ENCODE measurements at places on chromosomes 6 and 20.

- DNase-seq = no peak
These were observed 95.8 kb downstream of the CCDC170 start for GRCh38 chr6:151589667-151590066.

DNA sequence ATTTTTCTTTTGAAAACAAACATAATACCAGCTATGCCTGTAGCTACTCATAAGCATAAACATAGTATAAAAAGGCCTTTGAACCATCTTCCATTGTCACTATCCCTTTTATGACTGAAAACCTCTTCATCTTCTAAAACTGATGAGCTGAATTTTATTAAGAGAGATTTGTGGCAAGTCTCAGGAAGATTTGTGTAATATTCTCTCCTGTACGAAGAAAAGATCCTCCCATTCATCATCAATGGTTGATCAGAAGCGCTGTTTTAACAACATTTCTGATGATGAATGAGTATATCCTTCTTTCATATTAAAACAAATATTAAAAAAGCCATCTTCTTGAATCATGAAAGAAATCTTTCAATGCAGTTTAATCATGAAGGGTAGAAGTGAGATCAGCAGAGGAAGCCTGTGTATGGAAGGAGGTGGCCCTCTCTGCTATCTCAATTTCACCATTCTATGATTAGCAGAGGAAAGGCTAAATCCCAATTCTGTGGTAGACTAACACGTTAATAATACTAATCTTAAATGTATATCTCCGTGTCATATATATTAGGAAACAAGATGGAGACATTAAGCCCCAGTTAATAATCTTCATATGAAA, 430.2 kb downstream of the FRK start:
- DNase-seq = no peak

- no peak for DNase-seq
These were observed 22.2 kb downstream of the XRN2 start for GRCh38 chr20:21325296-21325695.

- no peak for DNase-seq
These were observed 1294.9 kb upstream of the CITED2 start for GRCh38 chr6:140669321-140669720.

- DNase-seq = no peak
These were observed 91.2 kb downstream of the DNAH8 start for GRCh38 chr6:38806271-38806670.

- no peak for DNase-seq
These were observed 17.1 kb upstream of the NOL4L start for GRCh38 chr20:32602273-32602672.

GRCh38 chr20:43750774-43751166, 24.0 kb upstream of the GTSF1L start:
- DNase-seq = no peak

GRCh38 chr20:25546048-25546447, 39.3 kb downstream of the NINL start:
- no peak for DNase-seq
